Lower leg skin (tissue), 4 donors: ENCODE measurements at places on chromosomes 1 and 21. TPM values are rescaled to one million over a fixed set of nuclear protein-coding genes. Genes with fewer than 3 reads are reported as not detected.

- no peak for DNase-seq
These were observed 224.4 kb upstream of the COA6 start for GRCh38 chr1:234148816-234149215.

DNA sequence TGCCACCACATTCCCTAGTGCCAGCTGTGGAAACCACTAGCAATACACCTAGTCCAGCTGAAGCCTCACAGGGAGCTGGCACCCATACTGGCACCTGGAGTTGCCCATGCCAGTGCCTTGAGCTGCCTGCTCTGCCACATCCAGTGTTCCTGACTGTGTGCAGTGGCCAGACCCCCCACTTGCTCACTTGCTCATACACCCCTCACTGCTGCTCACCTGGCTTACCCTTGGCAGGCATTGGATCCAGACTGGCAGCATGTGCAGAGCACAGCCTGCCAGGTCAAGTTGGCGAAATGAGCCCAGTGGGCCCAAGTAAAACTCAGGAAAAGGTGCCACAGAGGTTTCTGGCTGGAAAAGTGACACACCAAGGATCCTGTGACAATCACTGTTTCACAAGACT, 1618.6 kb upstream of the PRMT6 start:
- DNase-seq, result no peak

DNA sequence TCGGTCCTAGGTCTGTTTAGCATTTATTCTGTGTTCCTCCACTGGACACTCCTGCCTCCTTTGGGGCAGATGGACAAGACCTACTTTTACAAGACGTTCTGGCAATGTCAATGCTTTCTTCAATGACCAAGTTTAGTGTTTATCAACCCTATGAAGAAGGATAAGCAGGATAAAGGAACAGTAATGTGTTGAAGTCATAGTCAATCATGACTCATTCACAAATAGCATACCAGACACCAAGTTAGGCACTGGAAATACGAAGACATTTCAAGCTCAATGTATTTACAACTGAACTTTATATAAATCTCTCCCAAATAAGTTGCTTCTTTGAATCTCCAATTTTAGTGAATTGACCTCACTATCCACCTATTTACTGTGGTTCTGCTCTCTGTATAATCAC, 4.8 kb upstream of the SLC35D1 start:
- DNase-seq, result no peak

- DNase-seq, result no peak
These were observed 8.0 kb upstream of the RAP1GAP start for GRCh38 chr1:21677168-21677567.

- DNase-seq, result no peak
These were observed 3.5 kb downstream of the KLHDC8A start for GRCh38 chr1:205353191-205353590.

GRCh38 chr1:240306673-240307072, 215.0 kb downstream of the FMN2 start:
- no peak for DNase-seq

DNA sequence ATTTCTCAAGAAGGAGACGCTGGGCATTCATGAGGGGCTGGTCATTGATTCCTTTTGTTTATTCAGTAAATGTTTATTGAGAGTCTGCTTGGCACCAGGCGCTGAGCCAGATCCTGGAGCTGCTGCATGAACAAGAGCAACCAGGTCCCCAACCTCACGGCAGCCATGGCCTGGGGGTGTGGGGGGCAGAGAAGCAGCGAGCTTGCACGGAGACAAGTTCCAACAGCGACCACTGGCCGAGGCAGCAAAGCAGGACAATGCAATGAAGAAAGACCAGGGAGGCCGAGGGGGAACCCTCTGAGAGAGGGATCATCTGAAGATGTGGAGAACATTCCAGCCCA, 7.5 kb downstream of the KCNAB2 start:
- no peak for DNase-seq

DNA sequence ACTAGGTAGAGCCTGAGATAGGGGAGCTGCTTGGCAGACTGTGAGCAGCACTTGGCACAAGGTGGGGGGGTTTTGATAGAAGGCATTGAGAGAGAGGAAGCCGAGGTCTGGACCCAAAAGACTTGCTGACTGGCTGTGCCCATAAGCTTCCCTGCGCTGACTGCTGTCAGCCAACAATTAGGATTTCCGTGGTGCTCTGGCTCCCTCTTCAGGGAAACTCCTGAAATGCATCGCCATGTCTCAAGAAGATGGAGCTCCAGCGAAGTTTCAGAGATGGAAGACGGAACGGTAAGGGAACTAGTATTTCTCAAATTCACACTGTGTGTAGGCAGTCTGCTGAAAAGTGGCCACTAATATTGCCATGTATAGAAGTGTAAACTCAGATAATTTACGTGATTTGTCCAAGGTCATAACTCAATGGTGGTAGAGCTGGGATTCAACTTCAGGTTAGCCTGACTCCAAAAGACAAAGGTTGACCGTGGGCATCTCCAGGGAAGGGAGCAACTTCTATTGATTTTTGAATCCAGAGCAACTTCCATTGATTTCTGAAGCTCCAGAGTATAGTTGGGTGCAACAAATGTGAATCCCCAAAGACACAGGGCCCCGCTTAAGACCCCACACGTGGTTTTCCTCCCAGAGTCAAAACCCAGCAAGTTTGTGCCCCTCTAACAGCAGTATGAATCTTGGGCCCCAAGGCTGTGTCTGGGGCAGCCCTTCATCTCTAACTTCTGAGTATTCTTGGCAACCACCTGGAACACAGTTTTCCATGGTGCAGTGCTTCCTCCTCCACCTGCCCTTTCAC, 44.5 kb upstream of the CRNN start:
- peak; percentile 94 for DNase-seq

DNA sequence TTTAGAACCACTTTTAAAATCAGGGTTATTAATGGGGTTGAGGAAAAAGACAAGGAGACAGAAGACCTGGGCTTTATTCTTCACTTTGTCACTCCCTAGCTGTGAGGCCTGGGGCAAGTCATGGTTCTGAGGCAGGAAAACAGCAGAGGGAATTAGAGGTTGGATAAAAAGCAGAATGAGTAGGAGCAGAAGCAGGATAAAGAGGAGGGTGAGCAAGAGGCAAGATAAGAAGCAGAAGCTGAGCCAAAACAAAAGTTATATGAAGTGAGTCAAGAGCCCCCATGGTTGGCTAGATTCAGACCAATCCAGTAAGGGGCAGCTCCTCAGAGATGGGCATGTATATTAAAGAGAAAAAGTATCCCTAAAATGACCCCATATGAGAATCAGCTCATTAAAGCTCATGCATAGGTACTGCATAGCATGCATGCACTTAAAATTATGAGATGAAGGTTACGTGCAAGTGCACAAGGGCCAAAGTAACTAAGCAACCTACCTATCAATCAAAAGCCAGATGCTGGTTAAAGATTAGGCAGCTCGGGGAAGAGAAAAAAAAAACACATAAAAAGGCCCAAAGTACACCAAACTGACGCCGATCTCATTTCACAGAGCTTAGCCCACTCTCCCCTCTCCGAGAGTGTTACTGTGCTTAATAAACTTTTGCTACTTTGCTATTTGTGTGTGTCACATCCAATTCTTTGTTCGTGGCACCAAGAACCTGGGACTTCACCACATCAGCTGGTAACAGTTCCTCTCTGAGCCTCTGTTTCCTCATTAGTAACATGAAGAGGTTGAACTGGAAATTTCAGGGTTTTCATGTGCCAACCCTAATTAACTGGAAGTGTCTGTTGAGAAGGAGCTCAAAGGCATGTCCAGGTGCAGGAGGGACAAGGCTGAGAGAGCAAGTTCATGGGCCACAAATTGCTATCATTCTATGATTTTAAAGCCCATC, 2.2 kb downstream of the AVPR1B start:
- DNase-seq, result no peak

GRCh38 chr1:116503546-116504307, 67.1 kb downstream of the CD58 start:
- no peak for DNase-seq

GRCh38 chr1:15430787-15431570, 7.3 kb upstream of the CTRC start:
- DNase-seq, result peak; percentile 49

GRCh38 chr21:44872323-44872648, 1.2 kb downstream of the PTTG1IP start:
- no peak for DNase-seq

DNA sequence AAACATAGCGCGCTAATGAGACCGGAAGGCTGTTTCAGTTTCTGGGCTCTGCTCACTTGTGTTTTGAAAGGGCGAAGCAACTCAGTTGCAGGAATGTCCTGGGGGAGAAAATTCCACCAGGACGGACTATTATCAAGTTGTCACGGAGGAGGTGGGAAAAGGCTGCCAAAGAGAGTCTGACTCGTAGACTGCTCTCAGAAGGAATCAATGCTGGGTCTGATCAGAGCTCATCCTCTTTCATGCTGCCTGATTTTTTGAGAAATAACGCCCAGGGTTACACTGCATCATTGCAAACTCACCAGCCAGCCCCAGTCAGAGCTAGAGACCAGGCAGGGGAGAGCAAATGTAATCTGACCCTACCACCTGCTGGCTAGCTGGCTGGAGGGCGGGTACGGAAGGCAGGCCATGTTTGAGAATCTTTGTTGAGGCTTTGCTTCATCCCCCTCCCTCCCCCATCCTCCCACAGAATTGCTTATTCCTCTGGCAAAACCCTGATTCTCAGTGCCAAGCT, 36.4 kb upstream of the BCL9 start:
- no peak for DNase-seq

- DNase-seq, result no peak
These were observed 54.2 kb downstream of the IFI44 start for GRCh38 chr1:78703806-78704205.

HOOK1 gene
- 25.2 TPM for total RNA-seq

FH gene
- 65.8 TPM for total RNA-seq

ACTA1 gene
- 0.53 TPM for total RNA-seq

OR2T11 gene
- total RNA-seq, result not detected

PGLYRP3 gene
- 66.1 TPM for total RNA-seq
